Testis (tissue), 5 donors: ENCODE measurements at places on chromosomes 7 and 10. TPM values are rescaled to one million over a fixed set of nuclear protein-coding genes. Genes with fewer than 3 reads are reported as not detected.

TBXAS1 gene
- total RNA-seq: 5.2 TPM

MRLN gene
- not detected for total RNA-seq

HTR7 gene
- total RNA-seq: 9.4 TPM

NHLRC2 gene
- 37.7 TPM for total RNA-seq

IPMK gene
- total RNA-seq: 3.3 TPM

BLNK gene
- total RNA-seq: 1.1 TPM

CYP3A7 gene
- total RNA-seq: not detected

TET1 gene
- 3.8 TPM for total RNA-seq

YAE1 gene
- 32.0 TPM for total RNA-seq

C10orf105 gene
- total RNA-seq: 0.87 TPM

ARHGEF5 gene
- total RNA-seq: 5.2 TPM

PPIA gene
- total RNA-seq: 616 TPM

GRB10 gene
- 81.9 TPM for total RNA-seq

DNA sequence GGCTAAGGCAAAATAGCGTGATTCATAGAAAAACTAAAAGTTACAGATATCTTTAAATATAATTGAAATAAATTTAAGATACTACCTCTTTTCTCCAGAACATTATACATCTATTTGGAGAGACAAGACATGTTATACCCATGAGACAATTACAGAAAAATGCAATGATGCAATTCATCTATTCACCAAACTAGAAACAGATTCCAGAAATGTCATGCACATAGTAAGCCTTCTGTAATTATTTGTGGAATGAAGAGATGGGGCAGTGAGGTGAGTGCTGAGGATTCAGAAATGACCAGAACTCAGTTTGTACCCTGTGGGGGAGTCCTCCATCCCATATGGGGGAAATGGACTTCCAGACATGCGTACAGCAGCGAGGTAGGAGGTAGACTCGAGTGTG, 99.4 kb downstream of the MKX start:
- DNase-seq: no peak

GRCh38 chr7:114822844-114823243, 99.0 kb upstream of the MDFIC start:
- no peak for DNase-seq

DNA sequence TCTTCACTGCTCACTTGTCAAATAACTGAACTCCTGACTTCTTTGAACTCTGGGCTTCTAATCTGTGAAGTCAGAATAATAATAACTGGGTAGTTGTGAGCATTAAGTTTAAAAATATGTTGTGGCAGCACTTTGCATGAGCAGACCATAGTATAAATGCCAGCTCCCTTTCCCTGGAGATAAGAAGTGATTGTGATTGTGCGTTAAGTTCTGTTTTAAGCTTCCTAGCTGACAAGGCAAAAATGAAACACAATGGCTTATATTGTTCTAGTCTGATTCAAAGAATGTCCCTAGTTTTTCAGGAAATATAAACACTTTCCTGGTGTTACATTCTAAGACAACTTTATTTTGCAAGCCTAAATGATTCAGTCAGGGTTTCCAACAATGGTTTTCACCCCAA, 61.8 kb downstream of the PTPRE start:
- DNase-seq: no peak

- DNase-seq: no peak
Measured at GRCh38 chr7:5218564-5219360, 28.7 kb downstream of the WIPI2 start.

- DNase-seq: no peak
Measured at GRCh38 chr7:142969183-142969582, 7.0 kb upstream of the KEL start.

- no peak for DNase-seq
Measured at GRCh38 chr10:52268790-52269189, 45.3 kb upstream of the DKK1 start.

GRCh38 chr7:1526271-1526754, 4.2 kb upstream of the MAFK start:
- no peak for DNase-seq

DNA sequence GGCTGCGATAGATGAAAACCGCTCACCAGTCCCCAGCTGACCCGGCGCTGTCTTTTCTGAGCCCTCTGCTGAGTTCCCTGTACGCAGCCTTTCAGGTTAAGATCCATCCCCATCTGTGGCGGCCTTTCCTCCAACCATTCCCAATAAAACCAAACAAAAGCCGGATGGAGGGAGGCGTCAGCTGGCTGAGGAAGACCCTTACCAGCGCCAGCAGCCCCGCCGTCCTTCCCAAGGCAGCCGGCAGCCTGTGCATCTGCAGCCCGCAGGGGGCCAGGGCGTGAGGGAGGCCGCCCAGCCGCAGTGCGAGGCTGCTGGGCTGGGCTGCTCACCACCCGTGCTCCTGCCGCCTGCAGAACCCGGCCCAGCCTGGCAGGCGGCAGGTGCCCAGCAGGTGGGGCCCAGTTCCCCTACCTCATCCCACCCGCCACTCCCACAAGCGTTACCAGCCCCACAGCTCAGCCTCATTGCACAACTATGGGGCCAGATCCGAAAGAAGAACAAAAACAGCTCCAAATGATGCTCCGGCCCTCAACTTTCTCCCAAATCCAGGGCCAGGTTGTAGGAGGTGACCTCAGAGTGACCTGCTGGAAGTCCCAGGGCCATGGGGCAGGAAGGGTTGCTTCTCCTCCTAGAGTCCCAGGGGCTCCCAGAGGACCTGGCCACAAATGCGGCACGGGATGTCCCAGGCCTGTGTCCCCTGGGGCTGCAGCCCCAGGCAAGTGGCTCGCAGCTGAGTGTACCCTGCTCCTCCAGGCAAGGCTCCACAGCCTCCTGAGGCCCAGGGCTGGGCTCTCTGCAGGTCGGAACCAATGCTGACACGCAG, 23.8 kb downstream of the PAPOLB start:
- DNase-seq: no peak

GRCh38 chr10:110512461-110513187, 14.9 kb downstream of the DUSP5 start:
- DNase-seq: no peak

- no peak for DNase-seq
Measured at GRCh38 chr7:77427996-77428603, 12.0 kb upstream of the GSAP start.

GRCh38 chr10:20714518-20714917, 182.6 kb downstream of the NEBL start:
- DNase-seq: no peak

GRCh38 chr10:43162604-43163003, 24.4 kb downstream of the CSGALNACT2 start:
- no peak for DNase-seq

- DNase-seq: no peak
Measured at GRCh38 chr7:47128700-47129099, 453.2 kb downstream of the TNS3 start.

GRCh38 chr7:132430861-132431822, 145.1 kb downstream of the PLXNA4 start:
- DNase-seq: no peak

DNA sequence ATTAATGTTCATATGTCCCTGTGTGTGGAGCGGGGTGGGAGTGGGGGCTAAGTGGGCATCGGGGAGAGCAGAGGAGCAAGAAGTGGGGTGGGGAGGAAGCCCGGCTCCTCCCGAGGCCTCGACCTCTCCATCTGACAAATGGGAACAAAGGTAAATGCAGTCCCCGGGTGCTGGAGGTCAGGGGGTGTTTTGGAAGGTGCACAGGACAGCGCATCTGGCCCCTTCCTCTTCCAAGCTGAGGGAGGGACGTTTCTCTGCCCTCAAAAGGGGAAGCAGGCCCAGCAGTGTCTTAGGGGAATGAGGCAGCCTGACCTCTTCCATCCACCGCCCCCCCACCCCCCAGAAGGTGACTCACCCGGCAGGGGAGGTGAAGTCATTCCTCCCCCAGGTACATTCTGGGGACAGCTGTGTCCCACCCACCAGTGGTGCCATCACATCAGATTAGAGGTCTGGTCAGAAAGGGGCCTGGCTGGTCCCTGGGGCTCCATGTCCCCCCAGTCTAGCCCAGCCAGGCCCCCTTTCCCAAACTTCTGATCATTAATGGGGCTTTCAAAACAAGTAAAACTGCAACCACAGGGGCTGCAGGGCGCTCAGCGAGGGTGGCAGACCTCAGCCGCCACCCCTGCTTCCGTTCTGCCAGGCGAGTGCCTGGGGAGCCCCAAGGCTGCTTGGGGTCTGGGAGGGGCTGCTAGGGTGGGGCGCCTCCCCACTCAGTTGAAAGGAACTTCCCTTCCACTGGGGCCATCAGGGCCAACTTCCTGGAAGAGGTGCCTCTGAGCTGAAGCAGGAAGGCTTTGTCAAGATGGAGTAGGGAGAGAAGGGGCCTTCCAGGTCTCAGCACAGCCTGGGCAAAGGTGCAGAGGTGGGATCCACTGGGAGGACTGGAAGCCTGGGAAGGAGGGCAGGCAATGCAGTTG, 10.8 kb downstream of the LFNG start:
- no peak for DNase-seq

GRCh38 chr10:12388671-12389070, 39.3 kb downstream of the CAMK1D start:
- DNase-seq: no peak

DNA sequence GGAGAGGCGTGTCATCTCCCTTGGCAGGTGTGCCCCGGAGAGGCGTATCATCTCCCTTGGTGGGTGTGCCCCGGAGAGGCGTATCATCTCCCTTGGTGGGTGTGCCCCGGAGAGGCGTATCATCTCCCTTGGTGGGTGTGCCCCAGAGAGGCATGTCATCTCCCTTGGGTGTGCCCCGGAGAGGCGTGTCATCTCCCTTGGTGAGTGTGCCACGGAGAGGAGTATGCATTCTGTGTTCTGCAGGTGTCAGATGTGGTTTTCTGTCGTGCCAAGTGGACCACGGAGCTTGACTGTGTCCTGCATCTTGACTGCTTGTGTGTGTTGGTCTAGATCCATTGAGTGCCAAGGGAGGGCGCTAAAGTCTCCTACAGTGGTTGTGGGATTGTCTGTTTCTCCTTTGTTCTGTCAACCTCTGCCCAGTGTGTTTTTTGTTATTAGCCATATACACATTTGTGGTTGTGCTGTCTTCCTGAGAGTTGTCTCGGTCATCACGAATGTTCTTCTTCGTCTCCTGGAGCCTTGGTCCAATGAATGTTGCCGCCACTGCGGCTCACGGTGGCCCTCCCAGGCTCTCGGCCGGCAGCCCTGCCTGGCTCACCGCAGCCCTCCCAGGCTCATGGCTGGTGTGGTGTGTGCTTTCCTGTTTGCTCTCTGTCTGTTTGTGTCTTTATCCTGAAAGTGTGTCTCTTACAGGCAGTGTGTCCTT, 96.8 kb downstream of the INPP5A start:
- no peak for DNase-seq

DNA sequence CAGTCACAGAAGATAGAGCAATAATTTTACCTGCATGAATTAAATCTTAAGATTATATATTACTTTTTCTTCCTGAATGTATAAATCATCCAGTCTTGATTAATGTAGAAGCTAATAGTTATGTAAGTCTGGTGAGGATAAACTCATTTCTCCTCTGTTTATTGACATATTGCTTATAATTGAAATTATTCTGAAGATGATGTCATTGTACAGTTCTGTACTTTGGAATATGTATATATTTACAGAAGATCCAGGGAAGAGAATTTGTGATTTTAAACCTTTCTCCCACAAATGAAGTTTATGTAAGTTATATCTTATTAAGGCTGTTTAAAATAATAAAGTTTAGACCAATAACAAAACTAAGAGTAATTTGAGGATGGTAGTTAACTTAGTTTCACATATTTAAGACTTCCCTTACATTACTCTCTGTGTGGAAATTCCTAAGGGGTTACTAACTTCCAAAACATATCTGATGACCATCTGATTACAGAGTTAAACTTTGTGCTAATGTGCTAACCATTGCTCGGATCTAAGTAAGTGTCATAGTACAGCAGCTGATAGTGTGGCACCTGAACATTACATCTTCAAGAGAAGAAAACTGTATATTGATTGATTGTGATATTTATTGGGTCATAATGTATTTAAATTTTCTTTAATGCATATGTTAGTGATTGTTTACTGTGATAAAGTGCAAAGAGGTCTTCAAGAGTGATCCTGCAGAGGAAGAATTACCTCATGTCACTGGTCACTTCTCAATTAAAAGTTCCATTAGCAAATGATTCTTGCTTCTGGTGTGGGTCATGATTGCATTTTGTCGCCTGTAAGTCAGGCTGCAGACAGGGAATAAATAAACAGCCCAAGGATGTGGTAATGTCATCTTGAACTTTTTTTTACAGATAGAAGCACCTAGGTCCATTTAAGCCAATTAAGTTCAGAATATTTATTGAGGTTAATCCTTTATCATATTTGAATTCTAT, 96.9 kb downstream of the UBE3C start:
- no peak for DNase-seq

GRCh38 chr7:12235970-12236369, 24.9 kb downstream of the TMEM106B start:
- DNase-seq: no peak

- no peak for DNase-seq
Measured at GRCh38 chr7:92412745-92413144, 34.5 kb upstream of the GATAD1 start.

GRCh38 chr10:62046522-62047227, 145.2 kb downstream of the ARID5B start:
- no peak for DNase-seq
